ENCODE measurements at places on chromosomes 7 and 10.

DNA sequence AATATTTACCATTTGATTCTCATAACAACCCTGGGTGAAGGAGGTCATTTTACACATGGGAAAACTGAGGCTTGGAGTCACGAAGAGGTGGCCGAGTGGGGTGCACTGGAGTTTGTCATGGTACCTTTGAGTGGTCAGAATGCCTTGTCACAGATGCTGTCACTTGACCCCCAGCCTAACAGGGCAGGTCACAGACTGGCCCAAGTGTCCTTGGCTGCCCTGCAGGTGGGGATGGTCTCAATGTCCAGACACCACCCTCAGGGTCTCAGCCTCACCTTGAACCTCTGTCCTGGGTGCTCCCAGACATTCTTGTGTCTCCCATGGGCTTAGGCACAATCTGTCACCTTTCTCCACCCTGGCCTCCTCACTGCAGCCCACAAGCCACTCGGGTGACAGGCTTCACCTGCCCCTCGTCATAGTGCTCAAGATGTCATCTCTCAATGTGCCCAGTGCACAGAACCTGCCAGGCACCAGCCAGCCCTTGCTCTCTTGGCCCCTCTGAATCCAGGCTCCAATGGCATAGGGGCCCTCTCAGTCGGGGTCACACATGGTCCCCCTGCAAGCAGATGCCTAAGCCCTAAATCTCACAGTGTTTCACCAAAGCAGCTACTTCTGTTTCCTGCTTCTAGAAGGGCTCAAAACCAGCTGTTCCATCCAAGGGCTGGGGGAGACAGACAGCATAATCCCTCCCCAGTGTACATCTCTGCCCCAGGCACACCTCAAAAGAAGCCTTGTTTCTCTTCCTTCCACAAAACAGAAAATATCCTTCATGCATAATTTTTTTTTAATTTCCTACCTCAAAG is 76.8 kb upstream of the NANOS1 start:
- DNase-seq: no peak

- DNase-seq: no peak
Measured at GRCh38 chr10:97584798-97585438, 729 bp downstream of the HOGA1 start.

- no peak for DNase-seq
Measured at GRCh38 chr10:128322950-128323349, 196.7 kb upstream of the MKI67 start.

GRCh38 chr7:47685712-47686376 is 103.9 kb upstream of the TNS3 start:
- DNase-seq: no peak

GRCh38 chr10:4806534-4806933 is 19.5 kb upstream of the AKR1E2 start:
- no peak for DNase-seq

DNA sequence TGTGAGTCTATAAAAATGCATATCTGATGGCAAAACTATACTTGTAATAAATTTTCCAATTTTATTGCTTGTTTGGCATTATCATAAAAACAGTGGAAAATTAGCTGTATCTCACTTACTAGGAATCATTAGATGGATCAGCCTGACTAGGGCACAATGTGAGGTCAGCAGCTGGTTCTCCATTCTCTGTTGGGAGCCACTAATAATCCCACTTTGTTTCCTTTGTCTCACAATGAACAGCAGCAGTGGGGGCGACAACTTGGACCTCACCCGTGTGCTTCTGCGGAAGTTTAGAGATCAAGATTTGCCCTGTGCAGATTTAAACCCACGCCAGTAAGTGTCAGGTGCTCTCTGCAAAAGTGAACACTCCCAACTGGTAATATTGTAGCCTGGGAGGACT is 295.5 kb downstream of the ABCA13 start:
- no peak for DNase-seq

DNA sequence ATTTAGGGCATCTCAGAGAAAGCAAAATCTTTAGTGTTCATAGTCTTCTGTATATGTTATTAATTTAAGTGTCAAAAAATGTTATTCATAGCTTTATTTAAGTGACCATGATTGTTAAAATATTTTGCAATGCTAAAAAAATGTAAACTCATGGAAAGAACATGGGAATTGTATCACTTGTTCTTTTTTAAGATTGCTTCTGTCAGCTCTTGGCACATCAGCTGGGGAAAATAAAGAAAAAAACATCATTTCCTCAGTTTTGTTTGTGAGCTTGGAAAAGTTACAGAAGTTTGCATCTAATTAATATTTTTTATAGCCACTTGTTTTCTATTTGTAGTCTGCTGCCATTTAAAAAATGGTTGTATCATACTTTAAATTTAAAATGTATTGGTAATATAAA is 285.9 kb upstream of the CSTF2T start:
- no peak for DNase-seq

DNA sequence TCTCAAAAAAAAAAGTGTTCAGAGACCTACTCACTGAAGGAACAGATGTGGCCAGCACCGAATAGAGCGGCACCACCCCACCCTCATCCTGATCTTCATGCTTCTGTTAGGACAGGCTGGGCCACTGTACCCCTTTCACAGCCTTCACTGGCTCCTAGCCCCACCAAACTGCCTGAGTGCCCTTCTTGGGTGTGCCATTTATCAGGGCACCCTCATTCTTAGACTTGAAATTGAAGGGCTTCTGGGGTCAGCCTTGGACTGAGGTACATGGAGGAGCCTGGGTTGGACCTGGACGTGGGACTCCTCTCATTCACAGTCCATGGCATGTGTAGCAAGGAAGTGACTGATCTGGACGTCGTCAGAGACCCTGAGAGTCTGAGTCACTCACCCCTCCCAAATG is 190.3 kb downstream of the COBL start:
- DNase-seq: no peak

DNA sequence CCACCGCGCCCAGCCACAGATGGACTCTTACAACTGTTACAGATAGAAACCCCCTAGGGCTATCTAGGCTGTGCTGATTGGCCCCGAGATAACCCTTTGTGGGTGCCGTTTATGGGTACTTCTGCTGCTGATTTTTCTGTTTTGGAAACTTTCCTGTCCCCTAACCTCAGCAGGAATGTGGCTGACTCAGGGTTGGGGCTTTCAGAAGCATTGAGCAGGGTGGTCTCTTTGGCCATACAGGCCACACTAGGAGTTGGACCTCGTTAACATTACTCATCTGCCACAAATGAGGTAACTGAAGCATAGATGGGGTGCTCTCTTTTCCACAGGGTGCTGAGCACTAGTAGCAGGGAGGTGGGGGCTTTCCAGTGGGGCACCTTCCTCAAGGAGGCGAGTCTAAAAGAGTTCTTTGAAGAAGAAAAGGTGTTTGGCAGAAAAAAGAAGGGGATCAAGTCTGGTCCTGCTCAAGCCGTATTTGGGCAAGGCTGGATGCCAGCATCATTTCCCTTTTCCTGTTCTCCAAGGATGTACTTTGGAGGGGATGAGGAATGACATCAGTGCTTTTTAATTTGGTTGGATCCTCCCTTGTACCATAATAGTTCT is 6.4 kb downstream of the ZSCAN25 start:
- no peak for DNase-seq

DNA sequence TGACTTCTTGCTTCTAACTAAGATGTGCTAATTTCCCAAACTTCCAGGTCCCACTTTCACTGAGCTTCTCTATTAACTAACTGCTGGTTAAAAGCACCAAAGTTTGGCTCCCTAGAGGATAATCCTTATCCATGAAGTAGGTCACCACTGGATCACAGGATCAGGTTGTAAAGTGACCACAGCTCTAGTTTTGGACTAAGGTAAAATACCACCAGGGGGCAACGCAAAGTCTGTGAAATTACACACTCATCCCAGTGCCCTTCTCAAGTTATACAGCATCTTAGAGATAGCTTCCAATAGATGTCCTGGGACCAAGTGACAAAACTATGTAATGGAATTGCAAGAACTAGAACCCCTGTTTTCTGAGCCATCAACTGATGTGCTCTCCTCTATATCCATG is 116.4 kb upstream of the ASAH2 start:
- no peak for DNase-seq

DNA sequence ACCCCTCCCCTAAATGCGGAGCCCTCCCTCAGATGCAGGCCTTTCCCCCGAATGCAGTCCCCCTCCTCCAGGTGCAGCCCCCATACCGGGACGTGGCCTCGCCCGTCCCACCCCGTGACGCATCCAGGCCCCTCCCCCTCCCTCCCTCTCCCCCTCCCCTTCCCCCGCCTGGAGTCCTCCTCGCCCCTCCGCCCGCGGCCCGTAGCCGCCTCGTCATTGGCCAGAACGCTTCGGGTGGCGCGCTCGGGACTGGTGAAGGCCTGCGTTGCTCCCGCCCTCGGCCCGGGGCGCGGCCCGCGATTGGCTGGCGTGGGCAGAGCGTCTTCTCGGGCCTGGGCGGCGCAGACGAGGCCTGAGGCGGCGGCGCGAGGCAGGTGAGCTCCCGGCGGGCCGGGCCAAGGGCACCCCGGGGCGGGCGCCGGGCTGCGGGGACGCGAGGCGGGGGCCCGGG is 16.0 kb upstream of the SUN1 start:
- peak; percentile 95 for DNase-seq

DNA sequence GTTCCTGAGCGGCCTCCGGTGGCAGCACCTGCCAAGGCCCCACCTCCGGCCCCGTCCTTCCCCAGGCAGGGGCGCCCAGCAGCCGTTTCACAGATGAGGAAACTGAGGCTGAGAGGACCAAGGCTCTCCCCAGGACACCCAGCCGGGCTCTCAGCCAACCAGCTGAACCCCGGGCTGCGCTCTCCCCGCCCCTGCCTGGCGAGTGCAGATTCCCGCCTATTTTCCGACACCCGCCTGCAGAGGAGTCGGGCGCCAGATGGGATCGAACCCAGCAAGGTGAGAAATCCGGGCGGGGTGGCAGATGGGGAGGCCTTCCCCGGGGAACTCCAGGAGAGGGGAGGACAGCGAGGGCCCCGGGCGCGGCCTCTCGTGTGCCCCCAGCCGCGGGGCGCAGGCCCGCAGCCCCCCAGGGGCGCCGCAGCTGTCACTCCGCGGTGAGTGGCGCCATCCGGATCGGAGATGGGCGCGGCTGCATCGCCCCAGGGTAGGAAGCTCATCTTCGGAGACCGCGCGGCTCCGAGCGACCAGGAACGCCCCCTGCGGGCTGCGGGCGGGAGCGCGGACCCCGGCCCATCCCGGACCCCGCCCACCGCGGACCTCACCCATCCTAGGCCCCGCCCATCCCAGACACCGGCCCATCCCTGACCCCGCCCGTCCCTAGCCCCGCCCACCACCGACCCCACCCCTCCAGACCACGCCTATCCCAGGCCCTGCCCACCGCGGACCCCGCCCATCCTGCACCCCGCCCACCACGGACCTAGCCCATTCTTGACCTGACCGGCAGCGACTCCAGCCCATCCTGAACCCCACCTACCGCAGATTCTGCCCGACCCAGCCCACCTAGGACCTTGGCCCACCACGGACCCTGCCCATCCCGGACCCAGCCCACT is 90.3 kb downstream of the MICALL2 start:
- DNase-seq: no peak

- peak; percentile 70 for DNase-seq
Measured at GRCh38 chr10:35195361-35196306, 69.0 kb downstream of the CREM start.

- no peak for DNase-seq
Measured at GRCh38 chr10:121633056-121633455, 34.8 kb upstream of the FGFR2 start.

- DNase-seq: no peak
Measured at GRCh38 chr7:28986765-28987110, 28.6 kb upstream of the TRIL start.

DNA sequence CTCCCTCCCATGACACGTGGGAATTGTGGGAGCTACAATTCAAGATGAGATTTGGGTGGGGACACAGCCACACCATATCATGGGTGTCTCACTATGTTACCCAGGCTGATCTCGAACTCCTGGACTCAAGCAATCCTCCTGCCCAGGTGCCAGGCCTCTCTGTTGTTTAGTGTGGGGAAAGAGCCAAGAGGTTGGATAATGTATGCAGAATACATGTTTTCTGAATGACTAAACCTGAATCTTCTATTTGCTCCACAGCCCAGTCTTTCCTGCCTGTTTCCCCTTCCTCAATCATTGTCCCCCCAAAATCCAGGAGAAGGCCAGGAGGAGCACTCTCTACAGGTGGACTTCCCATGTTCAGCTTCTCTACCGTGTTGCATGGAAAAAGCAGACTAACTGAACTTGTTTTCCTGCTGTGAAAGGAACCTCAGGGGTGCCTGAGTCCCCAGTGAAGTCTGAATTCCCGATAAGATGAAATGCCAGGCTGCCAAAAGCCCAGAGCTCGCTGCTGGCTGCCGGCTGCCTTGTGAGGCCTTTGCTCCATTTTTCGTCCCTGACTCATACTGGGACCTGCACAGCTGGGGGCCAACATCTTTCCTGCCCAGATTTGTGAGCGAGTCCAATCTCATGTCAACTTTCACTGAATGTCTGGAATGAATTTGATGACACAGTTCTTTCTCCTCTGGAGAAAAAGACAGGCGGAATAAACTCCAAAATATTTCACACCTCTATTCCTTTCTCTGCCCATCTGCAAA is 588.0 kb downstream of the CALN1 start:
- no peak for DNase-seq

GRCh38 chr7:115593111-115593510 is 437.5 kb downstream of the TFEC start:
- no peak for DNase-seq

- no peak for DNase-seq
Measured at GRCh38 chr10:7756360-7756992, 31.3 kb downstream of the KIN start.

- DNase-seq: no peak
Measured at GRCh38 chr7:79806161-79806734, 328.4 kb upstream of the GNAI1 start.

DNA sequence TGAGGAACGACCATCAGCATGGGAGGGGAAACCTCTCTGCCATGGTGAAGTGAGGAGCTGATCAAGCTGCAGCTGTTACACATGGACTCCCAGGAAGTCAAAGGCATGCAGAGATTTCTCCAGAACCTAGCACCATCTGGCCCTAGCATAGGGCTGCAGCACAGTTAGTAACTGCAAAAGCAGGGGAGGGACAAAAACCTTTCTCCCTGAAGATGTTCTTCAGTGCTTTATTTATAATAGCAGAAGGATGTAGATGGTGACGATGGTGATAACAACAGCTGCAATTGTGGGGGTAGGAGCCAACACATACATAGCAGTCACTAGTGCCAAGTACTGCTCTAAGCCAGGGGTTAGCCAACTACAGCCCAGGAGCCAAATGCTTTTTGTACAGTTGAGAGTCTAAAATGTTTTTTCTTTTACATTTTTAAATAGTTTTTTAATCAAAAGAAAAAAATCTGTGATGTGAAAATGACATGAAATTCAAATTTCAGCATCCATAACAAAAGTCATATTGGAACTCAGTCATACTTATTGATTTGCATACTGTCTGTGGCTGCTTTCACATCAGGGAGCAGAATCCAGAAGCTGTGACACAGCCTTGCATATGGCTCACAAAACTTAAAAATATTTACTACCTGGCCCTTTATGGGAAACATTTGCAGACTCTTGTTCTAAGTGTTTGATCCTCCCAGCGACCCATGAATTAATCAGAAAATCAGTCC is 299.5 kb downstream of the ELMO1 start:
- DNase-seq: no peak

DNA sequence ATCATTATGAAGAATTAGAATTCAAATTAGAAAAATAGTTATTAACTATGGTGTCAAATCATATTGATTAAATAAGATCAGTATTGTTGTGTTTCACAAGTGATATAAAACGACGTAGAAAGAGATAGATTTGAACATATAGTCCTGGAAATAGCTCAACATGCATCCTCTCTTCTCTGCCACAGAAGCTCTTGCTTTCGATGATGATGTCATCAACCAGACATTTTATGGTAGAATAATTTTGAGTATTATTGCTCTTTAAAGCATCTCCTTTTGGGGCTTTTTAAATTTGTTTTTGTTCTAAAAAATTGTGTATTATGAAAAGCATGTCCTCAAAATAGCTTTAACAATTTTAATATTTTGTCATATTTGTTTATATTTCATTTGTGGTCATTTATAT is 95.0 kb downstream of the DGKB start:
- no peak for DNase-seq

Data from activated CD4-positive, alpha-beta T cell treated with anti-CD3 and anti-CD28 coated beads for 1 hour (primary cell).